ENCODE measurements at places on chromosomes 7 and 10.

DNA sequence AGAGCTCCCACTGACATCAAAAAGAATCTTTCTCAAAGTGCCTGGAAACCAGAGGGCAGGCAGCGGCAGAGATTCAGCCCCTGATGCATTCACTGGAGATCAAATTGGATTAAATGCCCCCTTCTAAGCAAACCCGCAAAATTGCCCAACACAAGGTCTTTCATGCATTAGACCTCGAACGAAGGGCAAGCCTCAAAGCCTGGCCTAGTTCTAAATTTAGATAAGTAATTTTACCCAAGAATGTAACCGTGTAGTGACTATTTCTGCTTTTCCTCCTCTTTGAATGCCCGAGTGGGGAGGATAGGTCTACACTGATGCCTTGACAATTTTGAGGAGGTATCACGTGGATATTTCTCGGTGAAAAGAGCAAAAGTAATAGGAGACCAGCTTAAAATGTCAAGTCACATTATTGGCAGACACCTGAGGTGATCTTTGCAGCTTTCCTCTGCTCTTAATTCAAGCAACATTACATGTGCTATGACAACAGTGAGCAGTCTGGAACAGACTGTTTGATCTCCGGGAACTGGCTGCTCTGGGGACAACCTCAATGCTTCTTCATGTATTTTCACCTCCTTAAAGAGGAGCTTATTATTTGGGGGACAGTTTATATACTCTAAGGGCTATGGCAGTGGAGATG lies 1263.5 kb upstream of the AUTS2 start:
- DNase-seq = no peak

- DNase-seq = no peak
Measured at GRCh38 chr10:61918989-61919388, 17.5 kb downstream of the ARID5B start.

- no peak for DNase-seq
Measured at GRCh38 chr10:79012567-79012966, 56.2 kb upstream of the ZMIZ1 start.

GRCh38 chr7:31190906-31191305 lies 138.8 kb downstream of the ADCYAP1R1 start:
- DNase-seq = no peak

DNA sequence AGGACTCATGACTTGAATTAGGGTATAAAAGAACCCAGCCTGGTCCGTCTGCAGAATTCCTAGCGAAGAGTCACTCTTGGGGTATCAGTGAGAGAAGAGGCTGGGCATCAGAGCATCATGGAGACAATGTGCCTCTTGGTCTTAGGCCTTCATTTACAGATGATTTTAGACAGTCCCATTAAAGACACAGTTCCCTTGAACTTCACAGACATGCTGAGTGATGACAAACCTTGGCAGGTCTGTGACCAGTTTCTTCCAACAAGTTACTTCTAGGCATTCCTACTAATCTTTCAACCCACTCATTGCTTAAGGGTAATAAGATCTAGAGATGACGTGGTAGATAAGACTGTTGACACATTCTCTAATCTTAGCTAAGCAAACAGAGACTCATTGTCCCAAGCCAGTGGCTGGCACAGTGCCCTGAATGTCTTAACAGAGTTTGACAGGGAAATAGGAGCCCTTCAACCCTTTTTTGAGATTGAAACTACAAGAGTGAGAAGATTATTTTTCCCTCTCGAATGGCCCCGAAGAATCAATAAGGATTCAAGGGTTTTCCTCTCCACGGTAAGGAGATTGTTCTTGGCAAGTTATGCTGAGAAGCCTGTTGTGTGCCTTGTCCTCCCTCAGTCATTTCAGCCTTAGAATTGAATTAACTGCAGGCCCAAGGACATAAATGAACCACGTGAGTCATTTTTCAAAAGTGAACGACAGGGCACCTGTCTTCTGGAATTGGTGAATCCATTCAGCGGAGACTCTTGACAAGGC lies 281.1 kb downstream of the CCDC3 start:
- no peak for DNase-seq

DNA sequence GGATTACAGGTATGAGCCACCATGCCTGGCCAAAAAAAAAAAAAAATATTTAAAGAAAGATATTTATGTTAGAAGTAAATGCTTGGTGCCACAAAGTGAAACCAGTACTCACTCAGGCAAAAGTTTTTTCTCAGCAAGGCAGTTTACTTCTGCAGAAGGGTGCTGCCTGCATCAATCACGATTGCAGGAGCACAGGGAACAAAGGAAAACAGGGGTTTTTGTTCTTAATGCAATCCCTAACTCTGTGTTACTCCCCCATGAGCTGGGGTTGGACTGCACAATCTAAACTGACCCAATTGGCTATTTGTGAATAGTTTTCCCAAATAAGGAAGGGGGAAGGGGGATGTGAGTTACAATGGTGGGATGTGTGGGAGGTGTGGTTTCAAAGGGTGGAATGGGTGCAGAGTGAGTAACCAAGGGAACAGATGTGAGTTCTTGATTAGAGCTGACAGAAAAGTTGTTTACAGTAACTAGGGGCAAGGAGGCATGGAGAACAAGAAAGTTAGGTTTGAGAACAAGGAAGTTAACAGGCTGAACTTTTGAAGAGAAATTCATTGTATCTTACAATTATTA lies 255.4 kb downstream of the TYW1 start:
- DNase-seq = no peak

DNA sequence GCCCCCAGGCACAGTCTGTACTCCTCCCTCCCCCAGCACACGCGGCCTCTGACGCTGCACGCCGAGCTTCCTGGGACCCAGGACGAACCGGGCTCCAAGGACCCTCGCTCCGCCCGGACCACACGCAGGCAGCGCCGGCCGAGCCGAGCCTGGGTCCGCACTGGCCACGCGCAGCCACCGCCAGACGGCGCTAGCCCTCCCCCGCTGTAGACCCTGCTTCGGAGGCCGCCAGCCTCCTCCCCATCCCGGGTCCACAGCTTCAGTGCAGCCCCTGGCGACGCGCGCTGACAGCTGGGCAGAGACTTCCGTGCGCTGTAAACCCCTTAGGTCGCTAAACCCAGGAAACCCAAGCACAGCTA lies 936 bp upstream of the TCERG1L start:
- DNase-seq = no peak

DNA sequence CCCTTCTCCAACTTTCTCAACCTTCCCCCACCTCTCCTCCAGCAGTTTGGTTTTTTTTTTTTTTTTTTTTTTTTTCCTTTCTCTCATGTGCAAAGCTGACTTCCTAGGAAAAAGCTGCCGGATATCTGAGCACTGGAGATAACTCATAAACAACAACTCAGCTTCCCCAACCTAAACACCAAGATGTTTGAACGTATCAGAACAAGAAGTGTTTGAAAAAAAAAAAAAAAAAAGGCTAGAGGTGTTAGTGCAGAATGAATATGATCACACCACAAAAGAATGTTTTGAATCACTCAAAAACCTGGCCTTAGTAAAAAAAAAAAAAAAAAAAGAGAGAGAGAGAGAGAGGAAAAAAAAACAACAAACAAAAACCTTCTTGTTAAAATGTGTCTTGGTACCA lies 11.2 kb downstream of the GATA3 start:
- no peak for DNase-seq

GRCh38 chr10:70518695-70519094 lies 40.1 kb downstream of the PALD1 start:
- no peak for DNase-seq

- DNase-seq = no peak
Measured at GRCh38 chr7:69796416-69796815, 198.1 kb downstream of the AUTS2 start.

GRCh38 chr10:55628260-55628701 lies 732.8 kb downstream of the ZWINT start:
- no peak for DNase-seq

GRCh38 chr10:27816320-27816719 lies 70.7 kb upstream of the MKX start:
- DNase-seq = no peak

GRCh38 chr7:111561654-111561903 lies 713 bp downstream of the IMMP2L start:
- DNase-seq = no peak

- DNase-seq = no peak
Measured at GRCh38 chr10:30846710-30847109, 185.0 kb downstream of the ZNF438 start.

GRCh38 chr10:97543025-97543546 lies 29.5 kb upstream of the ANKRD2 start:
- DNase-seq = peak; percentile 1

- no peak for DNase-seq
Measured at GRCh38 chr10:63765126-63765525, 243.9 kb downstream of the REEP3 start.

- no peak for DNase-seq
Measured at GRCh38 chr10:30645340-30645827, 15.8 kb upstream of the LYZL2 start.

GRCh38 chr10:48913674-48914073 lies 26.0 kb downstream of the LRRC18 start:
- DNase-seq = no peak

DNA sequence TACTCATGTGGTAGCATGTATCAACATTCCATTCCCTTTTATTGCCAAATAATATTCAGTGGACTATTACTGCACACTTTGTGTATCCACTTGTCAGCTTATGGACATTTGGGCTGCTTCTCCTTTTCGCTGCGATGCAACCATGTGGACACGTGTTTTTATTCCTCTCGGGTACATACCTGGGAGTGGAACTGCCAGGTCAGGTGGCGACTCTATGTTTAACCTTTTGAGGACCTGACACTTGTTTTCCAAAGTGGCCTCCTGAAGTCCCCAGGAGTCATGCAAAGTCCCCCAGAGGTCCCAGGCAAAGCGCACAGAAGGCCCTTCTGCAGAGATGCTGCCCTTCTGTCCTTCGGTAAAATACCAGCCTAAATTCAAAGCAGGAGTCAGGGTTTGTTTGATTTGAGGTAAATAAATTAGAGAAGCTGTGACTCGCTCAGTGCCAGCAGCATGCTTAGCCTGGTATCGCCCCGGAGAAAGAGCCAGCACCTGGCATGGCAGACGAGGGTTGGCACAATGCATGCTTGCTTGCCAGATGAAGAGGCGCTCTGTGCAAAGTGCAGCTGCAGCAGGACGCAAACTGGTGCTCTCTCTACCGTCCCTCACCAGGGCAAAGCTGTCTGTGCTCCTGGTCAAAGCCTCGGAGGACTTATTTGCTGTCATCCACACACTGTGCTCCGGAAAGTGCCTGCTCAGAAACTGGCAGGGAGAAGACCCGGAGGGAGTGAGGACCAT lies 37.8 kb downstream of the HIPK2 start:
- no peak for DNase-seq

DNA sequence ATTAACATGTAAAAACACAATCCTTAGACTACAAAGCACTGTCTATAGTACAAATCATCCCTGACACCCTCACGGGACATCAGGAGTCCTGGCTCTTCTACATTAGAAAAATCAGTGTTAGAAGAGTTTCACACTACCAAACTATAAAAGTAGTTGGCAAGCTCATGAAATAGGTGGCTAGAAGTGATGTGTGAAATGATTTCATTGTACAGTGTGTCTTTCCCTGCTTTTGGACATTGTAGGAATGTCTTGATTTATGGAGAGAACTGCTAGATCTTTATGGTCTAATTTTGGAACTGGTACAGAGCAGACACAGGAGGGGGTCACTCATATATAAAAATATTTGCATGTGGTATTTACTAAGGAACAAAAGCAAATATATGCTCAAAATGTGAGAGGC lies 33.2 kb downstream of the SEMA3A start:
- no peak for DNase-seq

GRCh38 chr10:71782221-71782916 lies 9.0 kb upstream of the VSIR start:
- DNase-seq = no peak

- DNase-seq = no peak
Measured at GRCh38 chr10:26987851-26988250, 112.4 kb downstream of the ANKRD26 start.

- no peak for DNase-seq
Measured at GRCh38 chr7:140317597-140317996, 80.7 kb downstream of the SLC37A3 start.

DNA sequence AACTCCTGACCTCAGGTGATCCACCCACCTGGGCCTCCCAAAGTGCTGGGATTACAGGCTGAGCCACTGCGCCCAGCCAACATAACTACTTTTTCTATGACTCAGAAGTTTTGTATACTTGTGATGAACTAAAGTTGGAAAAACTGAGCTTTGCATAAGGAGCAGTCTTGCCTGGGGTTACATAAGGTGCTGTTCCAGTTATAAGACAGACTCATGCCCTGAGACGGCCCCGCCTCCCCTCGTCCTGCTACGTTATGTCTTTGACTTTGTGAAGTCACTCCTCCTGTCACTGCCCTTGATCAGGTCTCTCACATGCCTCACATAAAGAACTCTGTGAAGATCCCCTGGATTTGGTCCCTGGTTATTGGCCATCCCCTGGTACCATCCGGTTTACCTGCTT lies 40.4 kb upstream of the OPN4 start:
- no peak for DNase-seq

DNA sequence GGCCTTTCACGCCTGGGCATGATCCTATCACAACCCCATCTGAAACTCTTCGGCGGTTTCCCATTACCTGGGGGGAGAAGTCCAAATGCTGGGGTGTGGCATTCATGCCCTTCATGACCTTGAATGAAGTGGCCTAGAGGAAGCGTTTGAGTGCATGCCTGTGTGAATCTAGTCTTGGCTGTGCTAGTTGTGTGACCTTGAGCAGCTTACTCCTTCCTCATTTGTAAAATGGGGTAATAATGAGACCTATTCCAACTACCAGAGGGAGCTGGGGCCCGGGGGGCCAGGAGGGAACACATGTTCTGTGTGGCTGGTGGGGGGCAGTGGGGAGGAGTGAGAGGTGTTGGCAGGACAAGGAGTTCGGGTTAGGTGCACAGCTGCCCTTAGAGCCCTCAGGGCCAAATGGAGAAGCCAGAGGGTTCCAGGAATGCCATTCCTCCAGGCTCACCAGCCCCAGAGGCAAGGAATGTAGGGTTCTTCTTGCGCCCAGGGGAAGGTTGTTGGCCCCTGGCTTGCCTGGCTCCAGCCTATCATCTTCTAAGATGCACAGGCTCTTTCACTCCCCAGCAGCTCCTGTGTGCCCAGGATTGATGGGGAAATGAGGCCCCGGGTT lies 21.3 kb upstream of the TBRG4 start:
- no peak for DNase-seq

- DNase-seq = no peak
Measured at GRCh38 chr7:57177856-57178767, 45.9 kb upstream of the ZNF479 start.

- DNase-seq = no peak
Measured at GRCh38 chr10:73908853-73909539, 1.9 kb upstream of the PLAU start.
